Neuronal stem cell (in vitro differentiated cells): ENCODE measurements at places on chromosomes 3 and 15.
A peak's percentile ranks its signal among the peaks of the same experiment; 100 is the strongest.

DNA sequence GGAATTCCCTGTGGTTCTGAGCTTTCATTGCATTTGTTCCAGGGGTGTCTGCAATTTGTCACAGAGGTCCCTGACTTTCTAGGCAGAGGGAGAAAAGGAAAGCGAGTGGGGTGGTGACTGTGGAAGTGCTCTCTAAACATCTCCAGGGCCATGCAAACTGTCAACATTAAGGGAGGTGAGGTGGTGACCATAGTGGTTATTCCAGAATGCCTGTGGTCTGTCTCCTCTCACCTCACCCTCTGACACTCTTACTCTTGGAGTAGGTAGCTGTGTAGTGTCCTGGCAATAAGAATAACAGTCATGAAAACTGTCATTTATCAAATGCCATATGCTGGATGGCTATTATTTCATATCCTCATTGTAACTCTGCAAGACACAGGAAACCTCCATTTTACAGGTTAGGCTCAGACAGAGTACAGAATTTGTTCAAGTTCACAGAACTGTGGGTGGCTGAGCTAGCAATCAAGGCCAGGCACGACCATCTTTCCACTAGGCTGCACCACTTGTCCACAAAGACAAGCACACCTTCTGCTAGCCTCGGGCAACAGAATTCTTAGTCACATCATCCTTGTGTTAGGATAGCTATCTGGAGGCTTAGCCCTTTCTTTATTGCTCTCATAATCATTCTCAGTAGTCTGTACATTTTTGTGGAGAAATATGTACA is 179.4 kb downstream of the CD47 start:
- H3K27me3 ChIP-seq = no peaks in the 10 kb centered on the region
- no peak overlapping the region for H3K27ac ChIP-seq
- no peaks in the 10 kb centered on the region for H3K36me3 ChIP-seq
- no peak for DNase-seq
- H3K4me3 ChIP-seq = no peak overlapping the region
- no peaks in the 10 kb centered on the region for H3K4me1 ChIP-seq

GRCh38 chr3:21893242-21893641 is 142.2 kb upstream of the ZNF385D start:
- no peaks in the 10 kb centered on the region for H3K27me3 ChIP-seq
- no peak overlapping the region for H3K4me3 ChIP-seq
- H3K4me1 ChIP-seq = no peaks in the 10 kb centered on the region
- no peaks in the 10 kb centered on the region for H3K36me3 ChIP-seq

DNA sequence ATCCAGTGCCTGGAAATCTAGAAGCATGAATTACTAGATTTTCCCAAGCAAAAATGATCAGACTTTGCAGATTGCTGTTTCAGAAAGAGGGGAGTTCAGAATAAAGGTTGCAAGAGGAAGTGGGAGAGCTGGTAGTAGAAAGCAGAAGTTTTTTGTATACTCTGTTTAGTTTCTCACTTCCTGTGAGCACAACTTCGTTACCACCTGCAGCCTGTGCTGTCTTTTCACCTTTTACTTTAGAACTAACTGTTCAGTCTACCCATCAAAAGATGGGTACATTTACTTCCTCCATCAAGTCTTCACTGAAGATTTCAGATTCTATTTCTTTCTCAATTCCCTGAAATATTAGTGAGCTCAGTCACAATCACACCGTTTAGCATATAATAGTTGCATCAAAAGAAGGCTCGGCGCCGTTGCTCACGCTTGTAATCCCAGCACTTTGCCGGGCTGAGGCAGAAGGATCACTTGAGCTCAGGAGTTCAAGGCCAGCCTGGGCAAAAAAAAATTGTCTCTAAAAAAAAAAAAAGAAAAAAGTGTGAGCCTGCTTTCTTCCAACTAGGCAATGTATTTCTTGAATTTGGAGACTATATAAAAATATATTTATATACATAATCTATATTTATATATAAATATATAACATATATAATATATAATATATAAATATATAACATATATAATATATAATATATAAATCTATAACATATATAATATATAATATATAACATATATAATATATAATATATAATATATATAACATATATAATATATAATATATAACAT is 1.8 kb upstream of the CEP97 start:
- H3K27me3 ChIP-seq = no peaks in the 10 kb centered on the region
- no peak overlapping the region for H3K4me3 ChIP-seq
- H3K36me3 ChIP-seq = peaks cover 14% of the 10 kb centered on the region
- no peak overlapping the region for H3K27ac ChIP-seq
- no peak for DNase-seq

- H3K27me3 ChIP-seq = no peaks in the 10 kb centered on the region
- H3K4me3 ChIP-seq = no peak overlapping the region
- peaks cover 31% of the 10 kb centered on the region for H3K36me3 ChIP-seq
- peaks cover 7% of the 10 kb centered on the region for H3K4me1 ChIP-seq
- no peak for DNase-seq
These were observed 56.6 kb upstream of the PLXND1 start for GRCh38 chr3:129663045-129663446.

GRCh38 chr15:45372041-45372995 is 6.0 kb downstream of the GATM start:
- peaks cover 7% of the 10 kb centered on the region for H3K4me1 ChIP-seq
- no peaks in the 10 kb centered on the region for H3K27me3 ChIP-seq
- no peak overlapping the region for H3K4me3 ChIP-seq
- no peaks in the 10 kb centered on the region for H3K36me3 ChIP-seq

DNA sequence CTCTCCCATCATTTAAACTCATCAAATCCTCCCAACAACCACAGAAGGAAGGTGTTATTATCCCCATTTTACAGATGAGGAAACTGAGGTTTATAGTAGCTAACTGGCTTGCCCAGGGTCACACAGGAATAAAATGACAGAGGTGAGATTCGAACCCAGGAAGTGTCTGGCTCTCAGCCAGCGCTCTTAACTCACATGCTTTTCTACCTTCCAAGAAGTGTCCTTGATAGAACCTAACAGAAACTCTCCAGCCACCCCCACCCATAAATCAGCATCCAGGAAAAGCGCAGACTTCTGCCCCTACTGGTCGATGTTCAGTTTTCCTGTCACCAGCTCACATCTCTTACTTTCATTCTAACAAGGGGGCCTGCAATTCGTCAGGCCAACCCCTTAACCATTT is 51.7 kb downstream of the SPATA12 start:
- no peak for DNase-seq
- H3K4me3 ChIP-seq = no peak overlapping the region
- H3K4me1 ChIP-seq = peaks cover 13% of the 10 kb centered on the region
- peak overlapping the region; percentile 50 for H3K27ac ChIP-seq

DNA sequence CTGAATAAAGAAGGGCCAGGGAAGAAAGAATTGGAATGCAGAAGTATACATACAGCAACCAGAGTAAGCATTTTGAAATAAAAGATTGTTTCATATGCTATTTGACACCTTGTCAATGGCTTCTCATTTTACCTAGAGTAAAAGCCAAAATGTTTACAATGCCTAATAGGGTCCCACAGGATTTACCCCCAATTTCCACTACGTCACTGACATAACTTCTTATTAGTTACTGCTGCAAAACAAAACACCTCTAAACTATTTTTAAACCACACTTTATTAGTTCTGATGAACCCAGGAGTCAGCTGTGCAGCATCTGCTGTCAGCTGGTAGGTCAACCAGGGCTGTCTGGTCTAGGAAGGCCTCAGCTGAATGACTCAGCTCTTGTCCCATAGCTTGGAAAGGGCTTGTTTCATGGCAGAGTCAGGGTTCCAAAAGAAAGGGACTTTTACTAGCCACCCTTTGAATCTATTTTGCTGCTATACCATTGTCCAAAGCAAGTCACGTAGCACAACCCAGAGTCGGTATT is 945.1 kb downstream of the EPHA3 start:
- DNase-seq = no peak
- H3K36me3 ChIP-seq = no peaks in the 10 kb centered on the region
- no peak overlapping the region for H3K4me3 ChIP-seq
- H3K27me3 ChIP-seq = no peaks in the 10 kb centered on the region

DNA sequence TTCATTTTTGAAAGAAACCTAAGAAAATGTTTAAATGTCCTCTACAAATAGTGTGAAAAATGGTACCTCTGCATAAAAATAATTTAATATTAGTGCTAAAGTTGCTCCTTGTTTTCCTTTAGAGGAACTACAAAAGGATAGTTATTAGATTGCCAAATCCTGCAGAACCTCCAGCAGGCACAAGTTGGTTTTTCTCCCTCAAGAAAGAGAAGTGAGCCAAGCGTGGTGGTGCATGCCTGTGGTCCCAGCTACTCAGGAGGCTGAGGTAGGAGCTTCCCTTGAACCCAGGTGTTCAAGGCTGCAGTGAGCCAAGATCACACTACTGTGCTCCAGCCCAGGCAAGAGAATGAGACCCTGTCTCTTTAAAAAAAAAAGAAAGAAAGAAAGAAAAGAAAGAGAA is 85.1 kb upstream of the TSEN2 start:
- no peaks in the 10 kb centered on the region for H3K4me1 ChIP-seq
- no peaks in the 10 kb centered on the region for H3K36me3 ChIP-seq
- no peak for DNase-seq
- no peak overlapping the region for H3K4me3 ChIP-seq
- no peak overlapping the region for H3K27ac ChIP-seq

DNA sequence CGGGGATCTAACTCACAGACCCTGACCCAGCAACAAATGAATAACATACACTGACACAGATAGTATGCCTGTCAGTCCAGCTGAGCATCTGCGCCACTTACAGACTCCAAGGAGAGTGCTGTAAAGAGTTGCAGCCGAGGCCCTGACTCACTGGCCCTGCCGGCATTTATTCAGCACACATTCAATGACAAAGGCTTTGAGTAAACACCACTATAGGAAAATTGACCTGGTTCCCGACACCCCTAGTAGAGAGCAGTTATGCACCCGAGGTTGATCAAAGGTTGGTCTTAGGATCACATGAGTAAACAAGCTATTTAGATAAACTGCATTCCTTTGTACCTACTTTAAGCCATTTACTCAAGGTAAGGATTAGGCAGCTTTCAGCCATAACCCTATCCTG is 22.7 kb downstream of the LARS2 start:
- peaks cover 67% of the 10 kb centered on the region for H3K36me3 ChIP-seq
- peaks cover 9% of the 10 kb centered on the region for H3K4me1 ChIP-seq
- no peak overlapping the region for H3K4me3 ChIP-seq

GRCh38 chr3:46898321-46899150 is 21.0 kb downstream of the PTH1R start:
- peaks cover 18% of the 10 kb centered on the region for H3K27me3 ChIP-seq
- no peaks in the 10 kb centered on the region for H3K4me1 ChIP-seq
- DNase-seq = no peak
- H3K27ac ChIP-seq = no peak overlapping the region
- no peaks in the 10 kb centered on the region for H3K36me3 ChIP-seq

- no peak for DNase-seq
- no peak overlapping the region for H3K27ac ChIP-seq
- no peaks in the 10 kb centered on the region for H3K36me3 ChIP-seq
- no peaks in the 10 kb centered on the region for H3K27me3 ChIP-seq
- no peaks in the 10 kb centered on the region for H3K4me1 ChIP-seq
These were observed 114.0 kb upstream of the OSTN start for GRCh38 chr3:191085091-191085490.

GRCh38 chr15:71114887-71115566 is at the start of gene THSD4:
TSS of gene THSD4 (plus strand) at chr15:71115471.
- H3K4me1 ChIP-seq = no peaks in the 10 kb centered on the region
- no peak within 1 kb of the TSS for H3K27ac ChIP-seq
- peak; percentile 77 for DNase-seq
- peaks cover 25% of the 10 kb centered on the region for H3K27me3 ChIP-seq
- peak within 1 kb of the TSS; percentile 43 for H3K4me3 ChIP-seq

DNA sequence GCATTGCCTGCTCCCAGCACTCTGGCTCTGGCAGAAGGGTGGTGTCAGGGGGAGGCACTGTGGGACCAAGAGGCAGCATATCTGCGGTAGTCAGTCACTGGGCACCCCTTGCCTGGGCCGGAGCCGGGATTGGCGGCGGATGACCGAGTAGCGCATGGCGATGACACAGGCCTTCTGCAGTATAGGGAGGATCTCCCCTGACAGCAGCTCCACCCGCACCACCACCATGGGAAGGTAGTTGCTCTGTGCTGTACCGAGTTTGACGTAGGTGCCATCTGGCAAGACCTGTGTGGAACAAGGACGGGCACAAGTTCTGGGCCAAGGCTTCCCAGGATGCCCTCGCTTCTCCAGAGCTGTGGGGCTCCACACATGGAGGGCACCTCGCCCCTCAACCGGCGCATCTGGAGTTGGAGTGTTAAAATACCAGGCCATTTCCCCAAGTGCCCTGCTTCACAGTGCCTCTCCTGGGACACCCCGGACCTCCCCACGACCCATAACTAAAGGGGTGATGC is 6.6 kb downstream of the ACOX2 start:
- no peaks in the 10 kb centered on the region for H3K27me3 ChIP-seq
- H3K4me1 ChIP-seq = peaks cover 14% of the 10 kb centered on the region
- H3K4me3 ChIP-seq = no peak overlapping the region
- no peak overlapping the region for H3K27ac ChIP-seq

DNA sequence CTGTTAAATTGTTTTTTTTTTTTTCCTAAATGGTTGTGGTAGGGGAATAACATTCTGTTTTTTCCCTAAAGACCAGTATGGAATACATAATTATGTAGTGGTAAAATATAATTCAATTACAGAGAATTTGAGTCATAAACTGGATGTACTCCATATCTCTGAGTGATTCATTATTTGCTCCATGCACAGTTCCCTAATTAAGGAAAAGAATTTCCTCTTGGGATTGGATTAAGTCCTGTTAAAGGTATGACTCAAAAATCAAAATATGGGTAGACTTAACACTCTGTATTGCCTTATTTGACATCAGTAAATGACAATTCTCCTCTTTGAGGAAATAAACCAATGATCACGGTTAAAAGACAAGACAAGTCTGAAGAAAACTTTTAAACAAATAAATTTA is 78.0 kb upstream of the KCNH8 start:
- no peaks in the 10 kb centered on the region for H3K27me3 ChIP-seq
- no peak overlapping the region for H3K27ac ChIP-seq
- no peaks in the 10 kb centered on the region for H3K4me1 ChIP-seq
- no peaks in the 10 kb centered on the region for H3K36me3 ChIP-seq
- no peak for DNase-seq
- H3K4me3 ChIP-seq = no peak overlapping the region

DNA sequence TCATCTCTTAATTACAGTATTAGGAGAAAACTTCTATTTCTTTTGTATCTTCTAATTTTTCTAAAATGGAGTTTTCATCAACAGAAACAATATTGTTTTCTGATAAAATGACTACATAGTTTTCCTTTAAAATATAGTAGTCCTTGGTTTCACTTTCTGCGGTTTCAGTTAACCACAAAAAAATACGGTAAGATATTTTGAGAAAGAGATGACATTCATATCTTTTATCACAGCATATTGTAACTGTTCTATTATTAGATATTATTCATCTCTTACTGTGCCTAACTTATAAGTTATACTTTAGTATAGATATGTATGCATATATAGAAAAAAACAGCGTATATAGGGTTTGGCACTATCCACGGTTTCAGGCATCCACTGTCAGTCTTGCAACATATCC is 2.3 kb downstream of the B4GALT4 start:
- H3K4me1 ChIP-seq = peaks cover 2% of the 10 kb centered on the region
- no peak overlapping the region for H3K27ac ChIP-seq
- DNase-seq = no peak

- DNase-seq = no peak
- no peak overlapping the region for H3K27ac ChIP-seq
- H3K4me3 ChIP-seq = no peak overlapping the region
- no peaks in the 10 kb centered on the region for H3K36me3 ChIP-seq
These were observed 285.1 kb upstream of the STAC start for GRCh38 chr3:36095238-36095637.

GRCh38 chr3:18474202-18474601 is 49.1 kb upstream of the SATB1 start:
- no peak overlapping the region for H3K27ac ChIP-seq
- H3K27me3 ChIP-seq = no peaks in the 10 kb centered on the region
- H3K4me3 ChIP-seq = no peak overlapping the region
- no peak for DNase-seq
